ENCODE measurements at places on chromosomes 5 and 9. TPM values are rescaled to one million over a fixed set of nuclear protein-coding genes. Genes with fewer than 3 reads are reported as not detected.

OGN gene
- not detected for total RNA-seq

CARTPT gene
- not detected for total RNA-seq

DNA sequence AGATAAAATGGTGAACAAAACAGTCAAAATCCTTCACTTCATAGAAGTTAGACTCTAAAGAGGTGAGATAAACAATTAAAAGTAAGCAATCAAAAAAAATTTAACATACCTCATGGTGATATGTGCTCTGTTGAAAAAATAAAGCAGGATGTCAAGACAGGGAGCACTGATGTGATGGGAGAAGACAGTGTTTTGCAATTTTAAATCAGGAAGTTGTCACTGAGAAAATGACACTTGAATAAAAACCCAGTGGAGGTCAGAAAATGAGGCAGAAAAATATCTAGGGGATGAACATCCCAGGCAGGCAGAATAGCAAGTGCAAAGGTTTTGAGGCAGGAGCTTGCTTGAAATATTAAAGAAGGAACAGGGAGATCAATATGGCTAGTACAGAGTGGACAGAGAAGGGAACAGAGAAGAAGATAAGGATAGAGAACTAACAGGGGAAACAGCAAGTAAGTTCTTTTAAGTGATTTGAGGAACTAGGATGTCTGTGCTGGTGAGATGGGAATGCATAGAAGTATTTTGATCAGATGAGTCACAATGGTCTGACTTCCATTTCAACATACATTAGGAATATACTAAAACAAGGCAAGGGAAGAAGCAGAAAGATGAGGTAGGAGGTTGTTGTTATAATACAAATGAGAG lies 130.4 kb downstream of the CHSY3 start:
- DNase-seq, result peak; percentile 31

GRCh38 chr9:127521919-127522304 lies 70.6 kb downstream of the LRSAM1 start:
- DNase-seq, result no peak

- peak; percentile 0 for DNase-seq
Observed at GRCh38 chr5:45038366-45038987, 229.7 kb downstream of the MRPS30 start.

- no peak for DNase-seq
Observed at GRCh38 chr5:96432216-96433065, 607 bp downstream of the PCSK1 start.

GRCh38 chr9:128384801-128385495 lies 13.8 kb downstream of the URM1 start:
- DNase-seq, result no peak

Measured in fibroblast of villous mesenchyme (primary cell).